Bronchus fibroblast of lung (primary cell): ENCODE measurements at places on chromosomes 2 and 18. TPM values are rescaled to one million over a fixed set of nuclear protein-coding genes. Genes with fewer than 3 reads are reported as not detected.

The IL36RN gene
- total RNA-seq: not detected in 2 replicates

The INHBB gene
- total RNA-seq: not detected in 2 replicates

The VWC2L gene
- total RNA-seq: not detected in 2 replicates

The HJURP gene
- 39.4 and 40.5 TPM in 2 replicates for total RNA-seq

The NCKAP5 gene
- total RNA-seq: under 0.01 and 0.15 TPM in 2 replicates

The VWA3B gene
- total RNA-seq: not detected in 2 replicates

The ANTXR1 gene
- 23.8 and 24.5 TPM in 2 replicates for total RNA-seq

The CAPN14 gene
- total RNA-seq: under 0.01 TPM in 2 replicates

The CRACDL gene
- total RNA-seq: under 0.01 TPM in 1 of 2 replicates, not detected in the other

The TEKT4 gene
- total RNA-seq: not detected in 2 replicates

The ABHD1 gene
- not detected in 2 replicates for total RNA-seq

The KYNU gene
- total RNA-seq: 1.0 and 1.3 TPM in 2 replicates

The MPV17 gene
- total RNA-seq: 115 and 122 TPM in 2 replicates

The COLEC11 gene
- 0.50 and 0.59 TPM in 2 replicates for total RNA-seq

The EGR4 gene
- total RNA-seq: not detected in 2 replicates

The SCTR gene
- total RNA-seq: not detected in 2 replicates

The RAB17 gene
- under 0.01 and 0.67 TPM in 2 replicates for total RNA-seq

The ACVR2A gene
- total RNA-seq: 5.1 and 5.4 TPM in 2 replicates

The PROKR1 gene
- total RNA-seq: not detected in 2 replicates

The PID1 gene
- 5.9 and 6.7 TPM in 2 replicates for total RNA-seq
